ENCODE measurements at places on chromosomes 6 and 20. TPM values are rescaled to one million over a fixed set of nuclear protein-coding genes. Genes with fewer than 3 reads are reported as not detected.

NRN1 gene
- not detected for total RNA-seq

WFDC2 gene
- total RNA-seq = 0.80 TPM

TMEM200A gene
- not detected for total RNA-seq

GRCh38 chr20:63701329-63702035 is 5.0 kb downstream of the TNFRSF6B start:
- no peak overlapping the region for H3K27ac ChIP-seq
- H3K4me1 ChIP-seq = peaks cover 10% of the 10 kb centered on the region
- H3K36me3 ChIP-seq = no peaks in the 10 kb centered on the region
- no peaks in the 10 kb centered on the region for H3K27me3 ChIP-seq
- no peak overlapping the region for H3K4me3 ChIP-seq
- no peak for DNase-seq

DNA sequence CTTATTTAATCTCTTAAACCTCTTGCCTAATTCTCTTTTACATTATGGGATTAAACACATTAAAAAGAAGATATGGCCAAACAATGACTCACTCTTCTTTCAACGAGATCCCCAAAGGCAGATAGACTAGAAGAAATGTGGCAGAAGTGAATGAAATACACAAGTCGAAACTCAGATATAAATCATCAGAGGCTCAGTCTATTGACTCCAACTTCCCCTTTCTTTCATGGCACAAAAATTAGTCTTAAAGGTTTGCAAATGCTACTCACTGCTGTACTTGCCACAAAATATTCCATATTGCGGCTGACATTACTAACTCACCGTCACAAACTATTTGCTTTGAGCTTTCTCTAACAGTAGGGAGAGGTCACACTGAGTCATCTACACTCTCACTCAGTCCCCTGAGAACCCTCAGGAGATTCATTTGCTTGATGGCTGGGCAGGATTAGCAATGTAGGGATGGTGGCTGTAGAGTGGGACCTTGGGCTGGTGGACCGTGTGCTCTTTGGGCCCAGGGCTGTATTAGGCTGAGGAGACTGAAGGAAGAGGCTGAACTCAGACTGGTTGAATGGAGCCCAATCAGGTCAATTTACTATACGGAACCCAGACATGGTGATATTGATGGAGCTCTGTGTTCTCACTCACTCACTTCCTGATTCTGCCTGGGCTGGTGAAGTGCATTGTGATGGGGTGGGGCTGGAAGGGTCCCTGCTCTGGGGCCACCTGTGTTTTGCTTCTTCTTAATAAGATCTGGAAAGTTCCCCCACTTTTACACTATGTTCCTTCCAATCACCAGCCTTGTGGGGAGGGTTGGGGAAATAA is 42.8 kb upstream of the UBR2 start:
- no peaks in the 10 kb centered on the region for H3K4me1 ChIP-seq
- no peaks in the 10 kb centered on the region for H3K27me3 ChIP-seq
- no peak overlapping the region for H3K4me3 ChIP-seq
- no peak for DNase-seq

GRCh38 chr20:4613718-4614620 is 107.7 kb upstream of the PRND start:
- H3K27me3 ChIP-seq = peaks cover 10% of the 10 kb centered on the region
- no peaks in the 10 kb centered on the region for H3K36me3 ChIP-seq
- H3K4me3 ChIP-seq = no peak overlapping the region
- H3K4me1 ChIP-seq = no peaks in the 10 kb centered on the region
- H3K27ac ChIP-seq = no peak overlapping the region

GRCh38 chr20:63407928-63408683 is 47.0 kb upstream of the CHRNA4 start:
- no peak overlapping the region for H3K4me3 ChIP-seq
- peaks cover 5% of the 10 kb centered on the region for H3K4me1 ChIP-seq
- no peaks in the 10 kb centered on the region for H3K36me3 ChIP-seq
- H3K27me3 ChIP-seq = peaks cover 4% of the 10 kb centered on the region

- H3K27me3 ChIP-seq = peaks cover 1% of the 10 kb centered on the region
- H3K27ac ChIP-seq = no peak overlapping the region
- no peaks in the 10 kb centered on the region for H3K4me1 ChIP-seq
These were observed 224.2 kb downstream of the DLL1 start for GRCh38 chr6:170066679-170067078.

All from naive thymus-derived CD8-positive, alpha-beta T cell (primary cell).